ENCODE measurements at places on chromosomes 4 and X.

DNA sequence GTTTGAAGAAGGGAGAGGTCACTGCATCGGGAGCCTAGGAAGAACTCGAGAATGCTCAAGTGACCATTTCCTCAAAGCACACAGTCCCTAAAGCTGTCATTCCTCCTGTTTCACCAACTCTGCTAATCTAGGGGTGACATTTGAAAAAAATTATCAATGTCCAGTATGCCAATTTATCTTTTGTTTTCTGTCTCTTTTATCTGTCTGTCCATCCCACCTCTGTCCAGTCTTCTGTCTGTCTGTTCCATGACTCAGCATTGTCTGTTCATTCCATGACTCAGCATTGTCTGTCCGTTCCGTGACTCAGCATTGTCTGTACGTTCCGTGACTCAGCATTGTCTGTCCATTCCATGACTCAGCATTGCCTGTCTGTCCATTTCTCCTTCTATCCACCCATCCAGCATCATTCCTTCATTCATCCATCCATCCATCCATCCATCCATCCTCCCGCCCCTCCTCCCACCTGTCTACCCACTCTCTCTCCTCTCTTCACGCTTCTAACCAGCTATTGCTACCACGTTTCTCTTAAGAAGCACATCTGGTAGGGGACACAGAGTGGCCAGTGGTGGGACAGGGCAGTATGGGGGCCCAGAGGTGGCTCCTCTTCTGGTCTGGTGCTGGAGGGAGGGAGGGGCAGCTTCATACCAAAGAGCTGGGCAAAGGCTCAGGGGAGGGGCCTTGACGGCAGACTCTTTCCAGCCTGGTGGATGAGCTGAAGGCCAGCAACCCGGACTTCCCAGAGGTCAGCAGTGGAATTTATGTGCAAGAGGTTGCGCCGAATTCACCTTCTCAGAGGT is 34.1 kb downstream of the HTRA3 start:
- DNase-seq: no peak

- no peak for DNase-seq
These were observed 82.2 kb downstream of the KLF8 start for GRCh38 chrX:56314334-56314733.

- no peak for DNase-seq
These were observed 38.1 kb upstream of the NOCT start for GRCh38 chr4:138977524-138977923.

GRCh38 chrX:104749951-104750610 is 184.1 kb downstream of the IL1RAPL2 start:
- no peak for DNase-seq

DNA sequence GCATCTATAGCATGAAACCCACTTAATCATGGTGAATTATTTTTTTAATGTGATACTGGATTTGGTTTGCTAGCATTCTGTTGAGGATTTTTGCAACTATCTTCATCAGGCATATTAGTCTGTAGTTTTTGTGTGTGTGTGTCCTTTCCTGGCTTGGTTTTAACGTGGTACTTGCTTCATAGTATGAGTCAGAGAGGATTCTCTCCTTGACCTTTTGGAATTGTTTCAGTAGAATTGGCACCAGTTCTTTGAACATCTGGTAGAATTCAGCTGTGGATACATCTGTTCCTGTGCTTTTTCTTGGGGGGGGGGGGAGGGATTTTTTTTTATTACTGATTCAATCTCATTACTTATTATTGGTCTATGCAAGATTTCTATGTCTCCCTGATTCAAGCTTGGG is 232.0 kb upstream of the KLF8 start:
- DNase-seq: no peak

GRCh38 chrX:133171962-133172708 is 46.0 kb downstream of the TFDP3 start:
- no peak for DNase-seq

GRCh38 chrX:120290107-120290506 is 21.2 kb downstream of the TMEM255A start:
- DNase-seq: no peak

GRCh38 chrX:134981910-134982309 is 8.9 kb upstream of the SMIM10 start:
- DNase-seq: no peak

DNA sequence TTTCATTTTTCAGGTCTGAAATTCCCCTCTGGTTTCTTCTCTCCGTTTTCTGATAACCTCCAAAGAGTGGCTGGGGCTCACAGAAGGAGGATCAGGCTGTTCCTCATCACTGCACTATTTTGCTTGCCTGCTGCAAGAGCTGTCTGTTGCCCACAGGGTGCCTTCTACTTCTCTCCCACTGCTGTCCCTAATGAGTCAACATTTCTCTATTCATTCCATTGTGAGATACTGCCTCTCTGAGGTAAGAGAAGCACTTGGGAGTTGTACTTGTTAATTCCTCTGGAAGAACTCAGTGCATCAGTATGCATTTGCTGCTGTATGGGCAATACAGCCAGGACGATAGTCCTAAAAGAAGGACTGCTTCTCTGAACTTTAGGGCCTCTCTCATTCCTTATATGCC is 34.8 kb downstream of the CT47B1 start:
- no peak for DNase-seq

DNA sequence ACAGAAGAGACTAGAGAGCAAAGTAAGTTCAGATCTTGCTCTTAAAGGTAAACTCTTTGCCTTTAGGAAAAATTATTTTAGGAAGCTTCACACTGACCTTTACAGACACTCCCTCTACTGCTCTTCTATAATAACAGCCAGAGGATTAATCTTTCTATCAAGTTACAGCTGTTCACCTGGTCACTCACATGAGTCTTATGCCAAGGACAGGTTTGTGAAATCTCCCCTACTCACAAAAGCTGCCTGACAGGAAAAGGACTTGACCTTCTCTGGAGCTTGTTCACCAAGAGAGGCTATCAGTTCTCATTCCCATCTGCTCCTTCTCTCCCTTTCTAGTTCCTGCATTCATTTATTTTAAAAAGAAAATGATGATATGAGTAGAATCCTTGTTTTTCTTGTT is 117.3 kb downstream of the C4orf51 start:
- DNase-seq: no peak

DNA sequence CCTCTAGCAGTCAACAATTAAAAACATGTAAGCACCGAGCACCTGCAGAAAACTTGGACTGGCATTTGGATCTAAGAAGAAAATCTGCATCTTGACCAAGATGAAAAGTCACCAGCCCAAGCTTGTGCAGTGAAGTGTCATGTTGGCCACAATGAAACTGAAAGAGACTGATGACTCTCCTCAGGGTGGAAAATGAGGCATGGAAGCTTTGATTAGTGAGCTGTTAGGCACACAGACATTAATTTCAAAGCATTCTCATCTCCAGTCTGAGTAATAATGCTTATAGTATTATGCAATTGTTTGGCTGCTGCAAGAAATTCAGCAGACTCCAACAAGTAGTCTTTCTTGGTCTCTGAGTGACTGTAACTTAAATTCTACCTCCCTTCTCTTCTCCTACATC is 150.1 kb downstream of the AR start:
- no peak for DNase-seq

GRCh38 chr4:25911356-25911755 is 2.7 kb upstream of the SMIM20 start:
- DNase-seq: no peak

DNA sequence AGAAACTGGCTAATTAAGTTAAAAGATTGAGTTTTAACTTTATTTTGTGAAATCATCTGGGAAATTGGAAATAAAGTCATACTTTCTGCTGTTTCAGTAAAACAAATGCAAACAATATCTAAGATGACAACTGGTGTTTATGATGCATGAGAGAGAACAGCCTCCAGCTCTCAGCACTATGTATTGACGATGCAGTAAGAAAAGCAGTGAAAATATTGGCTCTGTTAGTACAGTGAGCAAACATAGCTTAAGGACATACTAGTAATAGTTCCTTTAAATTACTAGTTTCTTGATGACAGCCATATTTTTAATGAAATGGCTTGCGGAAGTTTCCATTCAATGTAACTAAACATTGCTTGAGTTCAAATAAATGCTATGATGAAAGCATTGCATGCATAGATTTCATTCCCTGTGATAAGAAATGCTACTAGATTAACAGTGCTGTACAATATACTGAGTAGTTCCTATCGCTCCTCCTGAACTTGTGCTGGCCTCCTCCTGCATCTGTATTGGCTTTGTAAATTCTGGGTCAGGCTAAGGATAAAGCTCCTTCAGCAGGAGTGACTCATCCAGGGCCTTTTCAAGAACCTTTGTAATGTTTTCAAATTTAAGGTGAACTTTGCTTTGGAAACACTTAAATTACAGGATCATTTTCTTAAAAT is 11.6 kb downstream of the ARHGAP24 start:
- DNase-seq: no peak

GRCh38 chr4:169902658-169903345 is 123.4 kb downstream of the MFAP3L start:
- DNase-seq: no peak

- no peak for DNase-seq
These were observed 382.1 kb upstream of the EPHA5 start for GRCh38 chr4:66052426-66052825.

- no peak for DNase-seq
These were observed 450.6 kb upstream of the RASGEF1B start for GRCh38 chr4:81922313-81922712.

DNA sequence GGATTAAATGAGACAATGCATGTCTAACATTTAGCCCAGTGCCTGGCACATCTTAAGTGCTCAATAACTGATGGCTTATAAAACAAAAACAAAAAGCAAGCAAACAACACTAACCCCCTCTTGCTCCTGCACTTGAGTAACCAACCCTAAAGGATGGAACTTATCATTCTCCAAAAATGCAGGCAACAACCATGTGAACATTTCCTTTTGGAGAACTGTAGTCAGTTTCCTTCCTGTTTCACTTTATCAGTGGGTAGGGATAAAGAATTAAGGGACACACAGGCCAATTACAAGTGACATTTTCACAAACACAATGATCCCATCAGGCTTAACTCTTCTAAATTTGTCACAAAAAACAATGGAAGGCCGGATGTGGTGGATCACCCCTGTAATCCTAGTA is 30.4 kb downstream of the RPS3A start:
- DNase-seq: no peak

All from stimulated activated CD4-positive, alpha-beta T cell treated with anti-CD3 and anti-CD28 coated beads, Interleukin-2, amount 100 ng/mL, for 24 hours (primary cell).